ENCODE measurements at places on chromosomes 2 and 18. TPM values are rescaled to one million over a fixed set of nuclear protein-coding genes. Genes with fewer than 3 reads are reported as not detected.

Gene SIX3
- polyA plus RNA-seq: not detected

Gene RAPGEF4
- not detected for polyA plus RNA-seq

Gene MAL
- 0.49 TPM for polyA plus RNA-seq

Gene CFAP65
- polyA plus RNA-seq: not detected

Gene SCG2
- polyA plus RNA-seq: 0.39 TPM

Gene TTN
- 2.2 TPM for polyA plus RNA-seq

Gene SERPINB2
- polyA plus RNA-seq: 0.15 TPM

Gene CYTIP
- 90.7 TPM for polyA plus RNA-seq

Gene HOXD11
- polyA plus RNA-seq: not detected

Gene WDFY1
- polyA plus RNA-seq: 25.3 TPM

Gene GLI2
- not detected for polyA plus RNA-seq

Gene SLC30A3
- not detected for polyA plus RNA-seq

Gene POTEI
- polyA plus RNA-seq: not detected

Gene TMEM163
- polyA plus RNA-seq: 1.0 TPM

Gene SLC23A3
- 0.18 TPM for polyA plus RNA-seq

Gene MSTN
- polyA plus RNA-seq: not detected

Gene ANKRD30B
- polyA plus RNA-seq: 0.11 TPM

Gene KCTD18
- 23.5 TPM for polyA plus RNA-seq

Gene FAP
- not detected for polyA plus RNA-seq

Gene VSNL1
- polyA plus RNA-seq: not detected

Gene CABLES1
- polyA plus RNA-seq: not detected

Gene TUBA3D
- polyA plus RNA-seq: not detected

Gene NYAP2
- not detected for polyA plus RNA-seq

Gene FER1L5
- not detected for polyA plus RNA-seq

Gene ATG4B
- 61.5 TPM for polyA plus RNA-seq

Gene CCDC148
- not detected for polyA plus RNA-seq

Gene SLC4A3
- polyA plus RNA-seq: not detected

Gene CCDC74A
- not detected for polyA plus RNA-seq

Gene GALNT14
- polyA plus RNA-seq: not detected

Gene NOSTRIN
- not detected for polyA plus RNA-seq

Gene VWC2L
- polyA plus RNA-seq: not detected

Gene C2orf66
- not detected for polyA plus RNA-seq

Gene RAB27B
- 0.24 TPM for polyA plus RNA-seq

Gene CPSF3
- 34.9 TPM for polyA plus RNA-seq

Gene TACR1
- polyA plus RNA-seq: not detected

Gene RSAD2
- not detected for polyA plus RNA-seq

Gene DNAJC5G
- not detected for polyA plus RNA-seq

Gene TANC1
- polyA plus RNA-seq: 0.08 TPM

Measured in naive B cell (primary cell).